Lung (tissue), 17 donors: ENCODE measurements at places on chromosomes 5 and 9. TPM values are rescaled to one million over a fixed set of nuclear protein-coding genes. Genes with fewer than 3 reads are reported as not detected.

PTGES gene
- total RNA-seq, result 12.0 TPM

SPZ1 gene
- not detected for total RNA-seq

RNF38 gene
- total RNA-seq, result 36.9 TPM

RC3H2 gene
- 37.7 TPM for total RNA-seq

NIPAL4 gene
- 0.17 TPM for total RNA-seq

PCDHGA9 gene
- 13.8 TPM for total RNA-seq

PCDHGC5 gene
- 2.7 TPM for total RNA-seq
